ENCODE measurements at places on chromosomes 7 and 10.

DNA sequence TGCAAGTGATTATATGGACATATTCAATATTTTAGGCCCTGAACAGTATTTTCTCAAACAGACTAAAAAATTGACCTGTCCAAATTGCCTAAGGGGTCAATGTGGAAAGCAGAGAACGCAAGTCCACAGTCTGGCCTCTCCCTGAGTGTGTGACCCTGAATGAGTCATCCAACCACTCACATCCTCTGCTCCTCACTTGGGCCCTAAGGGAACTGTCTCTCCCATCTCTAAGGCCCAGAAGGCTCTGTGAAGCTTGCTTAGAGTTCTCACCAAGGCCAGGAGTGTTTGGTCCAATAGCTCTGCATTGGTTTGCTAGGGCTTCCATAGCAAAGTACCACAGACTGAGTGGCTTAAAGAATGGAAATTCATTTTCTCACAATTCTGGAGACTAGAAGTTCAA is 155.1 kb downstream of the LSM5 start:
- no peak for DNase-seq

- DNase-seq = no peak
These were observed 6.8 kb downstream of the LMBR1 start for GRCh38 chr7:156886020-156886795.

GRCh38 chr7:132249256-132249971 is 326.9 kb downstream of the PLXNA4 start:
- DNase-seq = no peak

GRCh38 chr10:122227754-122228153 is 43.3 kb upstream of the BTBD16 start:
- DNase-seq = no peak

DNA sequence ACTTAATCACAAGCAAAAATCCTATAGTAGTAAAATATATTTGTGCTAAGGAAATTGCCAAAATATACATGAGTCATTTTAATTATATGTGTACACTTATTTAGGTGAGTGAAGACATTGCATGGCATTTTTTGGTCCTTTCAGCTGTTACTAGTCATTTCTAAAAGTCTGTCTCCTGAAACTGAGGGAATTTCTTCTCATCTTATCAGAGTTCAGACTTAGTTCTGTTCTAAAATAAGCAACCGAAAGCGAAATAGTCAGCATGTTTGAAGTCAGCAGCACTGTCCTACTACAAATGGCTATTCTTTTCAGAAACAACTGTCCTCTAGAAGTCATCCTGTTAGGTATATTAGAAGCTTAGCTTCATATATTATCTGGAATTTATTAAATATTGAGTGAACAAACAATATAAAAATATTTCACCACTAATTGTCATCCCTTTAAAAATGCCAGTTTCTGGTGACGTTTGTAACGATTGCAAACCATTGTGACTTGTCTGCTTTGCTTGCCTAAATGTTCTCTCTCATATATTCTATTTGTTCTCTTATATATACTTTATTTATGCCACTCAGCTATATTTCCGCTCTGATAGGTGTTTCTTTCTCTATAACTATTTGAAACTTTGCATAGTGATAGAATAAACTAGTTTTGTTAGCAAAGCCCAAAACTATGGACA is 227.4 kb upstream of the KAT6B start:
- no peak for DNase-seq

DNA sequence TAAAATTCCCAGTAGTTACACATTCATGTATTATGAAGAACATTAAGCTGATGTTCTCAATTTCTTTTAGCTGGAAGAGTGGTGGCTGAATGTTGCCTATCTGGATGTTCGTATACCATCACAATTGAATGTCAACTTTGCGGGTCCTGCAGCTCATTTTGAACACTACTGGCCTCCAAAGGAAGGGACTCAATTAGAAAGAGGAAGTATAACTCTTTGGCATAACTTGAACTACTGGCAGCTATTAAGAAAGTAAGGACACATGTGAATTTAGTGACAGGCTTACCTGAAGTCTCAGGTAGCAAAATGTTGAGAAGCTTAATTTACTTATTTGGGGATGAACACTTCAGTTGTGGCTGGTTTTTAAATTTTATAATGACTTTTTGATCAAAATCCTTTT is 15.9 kb downstream of the CROT start:
- DNase-seq = no peak

GRCh38 chr7:2405201-2405600 is 1.8 kb downstream of the CHST12 start:
- no peak for DNase-seq
